ENCODE measurements at places on chromosomes 12 and 14.

DNA sequence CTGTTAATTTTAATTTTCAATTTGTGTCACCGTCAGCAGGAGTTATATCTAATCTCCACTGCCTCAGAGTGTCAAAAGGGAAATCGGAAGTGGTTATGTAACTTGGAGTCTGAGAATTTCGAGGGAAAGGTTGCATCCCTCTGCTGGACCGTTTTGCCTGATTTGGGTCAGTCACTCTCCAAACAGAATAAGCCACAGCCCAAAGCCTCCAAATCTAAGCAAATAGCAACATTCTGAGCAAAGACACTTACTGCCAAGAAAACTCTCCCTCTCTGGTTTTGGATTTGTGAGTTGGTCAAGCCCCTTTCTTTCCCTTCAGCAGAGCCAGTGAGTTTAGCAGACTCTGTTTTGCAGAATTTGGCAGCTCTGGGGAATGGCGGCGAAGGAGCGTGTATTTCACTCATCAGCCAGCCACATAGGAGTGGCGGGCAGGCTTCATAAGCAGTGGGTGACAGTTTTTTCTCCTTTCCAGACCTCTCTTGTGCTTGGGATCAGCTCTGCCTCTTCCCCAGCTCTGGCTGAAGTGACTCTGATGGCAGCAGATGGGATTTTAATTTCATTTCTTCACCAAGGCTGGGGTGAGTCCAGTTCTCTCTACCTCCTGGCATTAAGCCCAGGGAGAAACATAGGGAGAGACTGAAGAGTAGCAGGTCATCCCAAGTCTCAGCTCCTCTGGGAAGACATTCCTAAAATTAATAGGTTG is 218.7 kb upstream of the NOS1 start:
- DNase-seq: no peak

DNA sequence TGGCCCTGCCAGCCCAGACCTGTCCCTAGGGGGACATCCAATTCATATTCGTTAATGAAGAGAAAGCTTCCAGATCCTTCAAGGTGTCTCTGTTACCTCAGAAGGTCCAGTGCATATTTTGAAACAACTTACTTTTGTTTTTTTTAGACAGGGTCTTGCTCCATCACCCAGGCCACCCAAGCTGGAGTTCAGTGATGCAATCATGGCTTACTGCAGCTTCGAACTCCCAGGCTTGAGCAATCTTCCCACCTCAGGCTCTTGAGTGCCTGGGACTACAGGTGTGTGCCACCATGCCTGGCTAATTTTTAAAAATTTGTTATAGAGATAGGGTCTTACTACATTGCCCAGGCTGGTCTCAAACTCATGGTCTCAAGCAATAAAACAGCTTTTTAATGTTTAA is 48.4 kb downstream of the B4GALNT3 start:
- no peak for DNase-seq

DNA sequence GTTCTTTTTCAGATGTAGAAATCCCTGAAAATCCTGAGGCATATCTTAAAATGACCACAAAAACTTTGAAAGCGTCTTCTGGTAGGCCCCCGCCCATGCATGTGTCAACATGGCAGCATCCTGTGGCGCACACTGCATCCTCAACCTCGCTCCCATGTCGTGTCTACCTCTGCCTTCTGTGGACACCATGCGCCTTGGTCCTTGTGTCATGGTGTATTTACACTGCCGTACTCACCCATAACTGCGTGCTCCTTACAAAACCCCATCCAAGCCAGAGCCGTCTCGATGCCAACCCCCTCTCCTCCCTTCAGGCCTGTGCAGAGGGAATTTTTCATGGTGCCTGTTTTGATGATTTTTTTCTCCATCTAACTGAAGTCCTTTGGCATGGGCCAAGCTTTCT is 78.9 kb downstream of the ESR2 start:
- DNase-seq: no peak

DNA sequence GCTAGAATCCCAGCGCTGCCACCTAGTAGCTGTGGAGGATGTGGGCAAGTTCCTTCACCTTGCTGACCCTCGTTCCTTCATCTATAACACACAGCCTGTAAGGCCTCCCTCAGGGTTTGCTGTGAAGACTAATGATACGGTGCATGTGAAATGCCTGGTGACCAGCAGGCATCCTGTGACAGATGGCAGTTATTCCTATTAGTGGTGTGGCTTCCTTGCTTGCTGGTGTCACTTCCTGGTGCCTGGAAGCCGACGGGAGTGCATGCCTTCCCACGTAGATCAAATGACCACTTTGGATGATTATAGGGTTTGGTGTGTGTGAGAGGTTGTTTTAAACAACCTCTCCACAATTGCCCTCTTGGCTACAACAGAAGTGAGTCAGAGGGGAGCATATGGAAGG is 894.9 kb downstream of the VRK1 start:
- DNase-seq: no peak

GRCh38 chr12:89307474-89308253 is 44.6 kb downstream of the DUSP6 start:
- DNase-seq: no peak

DNA sequence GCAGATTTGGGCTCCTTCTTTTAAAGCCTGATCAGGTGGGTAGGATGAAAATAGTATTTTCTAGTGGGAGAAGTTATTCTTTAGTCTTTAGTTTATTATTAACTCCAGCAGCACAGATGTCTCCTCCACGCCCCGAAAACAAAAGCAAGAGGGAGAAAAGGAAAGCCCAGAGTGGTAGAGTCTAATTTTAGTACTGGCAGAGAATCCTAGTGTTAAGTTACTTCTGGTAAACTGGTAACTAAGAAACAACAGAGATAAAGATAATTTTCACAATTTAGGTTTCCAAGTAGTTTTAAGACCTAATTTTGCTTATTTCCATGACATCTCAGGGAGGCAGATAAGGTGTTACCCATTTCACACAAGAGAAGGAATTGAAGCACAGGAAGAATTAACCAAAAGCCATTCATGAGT is 16.3 kb downstream of the ATP5MC2 start:
- no peak for DNase-seq

GRCh38 chr14:74956280-74957072 is 1.1 kb upstream of the PGF start:
- no peak for DNase-seq

- DNase-seq: no peak
Measured at GRCh38 chr12:27958675-27959074, 13.9 kb downstream of the PTHLH start.

GRCh38 chr12:51941011-51941581 is 10.4 kb upstream of the ACVR1B start:
- no peak for DNase-seq

- DNase-seq: no peak
Measured at GRCh38 chr12:113826805-113827538, 139.2 kb downstream of the RBM19 start.

DNA sequence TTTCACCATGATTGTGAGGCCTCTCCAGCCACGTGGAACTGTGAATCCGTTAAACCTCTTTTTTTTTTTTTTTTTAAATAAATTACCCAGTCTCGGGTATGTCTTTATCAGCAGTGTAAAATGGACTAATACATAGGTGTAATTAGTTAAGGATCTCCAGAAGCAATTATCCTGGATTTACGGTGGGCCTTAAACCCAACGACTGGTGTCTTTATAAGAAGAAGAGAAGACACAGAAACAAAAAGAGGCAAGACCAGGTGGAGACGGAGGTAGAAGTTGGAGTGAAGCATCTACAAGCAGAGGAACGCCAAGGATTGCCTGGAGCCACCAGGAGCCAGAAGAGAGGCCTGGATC is 114.6 kb upstream of the MAP1LC3B2 start:
- DNase-seq: no peak

- no peak for DNase-seq
Measured at GRCh38 chr12:95337146-95337545, 119.5 kb downstream of the VEZT start.

- DNase-seq: no peak
Measured at GRCh38 chr12:104435765-104436164, 21.0 kb upstream of the CHST11 start.

DNA sequence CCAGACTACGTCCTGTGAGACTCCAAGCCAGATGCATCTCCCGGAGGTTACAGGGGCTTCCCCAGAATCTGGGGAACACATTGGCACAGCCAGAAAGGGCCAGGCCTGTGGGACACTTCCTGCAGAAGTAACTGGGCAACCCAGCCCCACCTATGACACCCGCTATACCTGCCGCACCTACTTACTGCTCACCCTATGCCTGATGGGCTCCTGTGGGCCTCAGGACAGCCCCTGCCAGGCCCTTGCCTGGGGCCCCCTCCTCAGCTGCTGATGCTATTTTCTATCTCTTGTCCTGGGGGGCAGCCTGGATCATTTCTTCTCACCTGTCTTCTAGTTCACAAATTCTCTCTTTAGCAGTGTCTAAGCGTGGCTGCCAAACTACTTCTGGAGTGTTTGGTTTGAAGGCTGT is 28.7 kb downstream of the JAG2 start:
- DNase-seq: no peak

- no peak for DNase-seq
Measured at GRCh38 chr12:89215196-89215595, 137.1 kb downstream of the DUSP6 start.

DNA sequence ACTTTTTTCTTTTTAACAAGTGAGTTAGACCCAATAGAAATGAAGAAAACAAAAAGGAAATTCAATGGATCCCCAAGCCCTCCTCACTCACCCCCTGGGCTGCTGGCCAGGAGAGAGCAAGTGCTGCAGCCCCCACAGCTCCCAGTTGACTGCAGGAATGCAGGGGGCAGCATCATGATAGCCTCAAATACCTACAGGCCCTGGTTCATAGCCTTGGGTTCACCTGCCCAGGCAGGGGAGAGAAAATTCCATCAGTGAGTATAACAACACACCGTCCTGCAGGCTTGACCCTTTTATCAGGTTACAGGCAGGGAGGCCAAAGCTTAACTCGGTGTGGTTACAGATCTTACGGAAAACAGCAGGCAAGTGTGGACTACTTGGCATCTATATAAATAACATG is 76.3 kb downstream of the PHLDA1 start:
- DNase-seq: no peak

GRCh38 chr12:66196806-66197205 is 7.8 kb downstream of the IRAK3 start:
- DNase-seq: no peak

DNA sequence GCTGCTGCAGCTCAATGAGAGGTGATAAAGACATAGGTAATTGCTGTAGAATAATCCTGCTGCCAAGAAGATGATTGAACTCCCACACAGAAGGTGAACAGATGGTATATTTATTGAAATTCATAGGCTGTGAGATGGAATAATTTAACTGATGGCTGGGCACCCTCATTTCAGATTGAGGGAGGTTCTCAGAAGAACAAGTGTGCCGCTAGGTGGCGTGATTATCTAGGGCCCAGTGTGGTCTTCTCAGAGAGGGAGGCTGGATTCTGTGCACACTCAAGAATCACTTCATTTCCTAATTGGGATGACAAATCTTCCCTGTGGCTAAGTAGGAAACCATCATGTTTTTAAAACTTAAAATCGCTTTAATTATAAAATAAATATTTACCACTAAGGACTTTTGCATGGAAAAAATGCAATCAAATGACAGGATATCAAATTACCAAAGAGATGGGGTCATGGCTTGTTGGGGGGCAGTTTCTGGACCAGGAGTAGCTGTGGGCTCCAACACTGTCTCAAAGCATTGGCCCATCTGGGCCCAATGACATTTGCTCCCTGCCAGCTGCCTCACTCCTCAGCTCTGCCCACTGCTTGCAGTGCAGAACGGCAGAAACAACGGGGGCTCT is 132.3 kb downstream of the SNAPC1 start:
- DNase-seq: peak; percentile 16

DNA sequence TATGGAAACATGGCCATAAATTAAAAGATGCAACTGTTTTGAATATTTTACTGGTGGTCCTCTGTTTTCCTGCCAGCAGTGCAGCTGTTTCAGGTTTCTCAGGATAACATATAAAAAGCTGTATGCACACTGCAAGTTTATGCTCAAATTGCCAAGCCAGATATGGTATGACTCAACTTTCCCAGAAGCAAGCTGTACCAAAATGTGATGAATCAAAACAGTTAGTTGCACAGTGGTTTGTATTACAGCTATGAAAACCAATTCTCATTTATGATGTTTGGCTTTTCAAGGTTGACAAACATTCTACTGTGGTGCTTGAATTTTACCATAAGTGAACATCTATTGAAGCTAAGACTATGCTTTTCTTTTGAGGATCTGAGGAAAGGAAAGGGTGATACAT is 15.5 kb downstream of the TRMT5 start:
- DNase-seq: no peak

- DNase-seq: no peak
Measured at GRCh38 chr12:113425960-113426453, 3.8 kb downstream of the SDSL start.

DNA sequence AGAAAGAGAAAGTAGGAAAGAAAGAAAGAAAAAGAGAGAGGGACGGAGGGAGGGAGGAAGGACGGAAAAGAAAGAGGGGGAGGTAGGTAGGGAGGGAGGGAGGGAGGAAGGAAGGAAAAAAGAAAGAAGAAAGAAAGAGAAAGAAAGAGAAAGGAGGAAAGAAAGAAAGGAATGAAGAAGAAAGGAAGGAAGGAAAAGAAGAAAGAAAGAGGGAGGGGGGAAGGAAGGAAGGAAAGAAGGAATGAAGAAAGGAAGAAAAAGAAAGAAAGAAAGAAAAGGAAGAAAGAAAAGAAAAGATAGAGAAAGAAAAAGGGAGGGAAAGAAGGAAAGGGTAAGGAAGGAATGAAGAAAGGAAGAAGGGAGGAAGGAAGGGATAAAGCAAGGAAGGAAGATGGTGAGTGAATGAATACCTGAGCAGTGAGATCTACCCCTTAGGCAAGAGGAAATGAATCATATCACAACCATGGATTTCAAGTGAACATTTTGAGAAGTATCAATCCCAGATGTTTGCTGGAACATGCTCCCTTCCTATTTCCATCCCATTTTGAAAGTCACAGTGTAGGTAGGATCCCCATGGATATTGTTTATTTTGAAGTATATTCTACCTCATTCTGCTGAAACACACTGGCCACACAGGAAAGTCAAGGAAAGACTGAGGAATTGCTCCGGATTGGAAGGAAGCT is 639.4 kb upstream of the TBX3 start:
- DNase-seq: no peak

GRCh38 chr14:55180434-55180833 is 11.0 kb downstream of the DLGAP5 start:
- DNase-seq: no peak

- no peak for DNase-seq
Measured at GRCh38 chr12:54616933-54617680, 17.6 kb downstream of the LACRT start.

- DNase-seq: no peak
Measured at GRCh38 chr12:132129007-132129406, 15.1 kb downstream of the DDX51 start.

DNA sequence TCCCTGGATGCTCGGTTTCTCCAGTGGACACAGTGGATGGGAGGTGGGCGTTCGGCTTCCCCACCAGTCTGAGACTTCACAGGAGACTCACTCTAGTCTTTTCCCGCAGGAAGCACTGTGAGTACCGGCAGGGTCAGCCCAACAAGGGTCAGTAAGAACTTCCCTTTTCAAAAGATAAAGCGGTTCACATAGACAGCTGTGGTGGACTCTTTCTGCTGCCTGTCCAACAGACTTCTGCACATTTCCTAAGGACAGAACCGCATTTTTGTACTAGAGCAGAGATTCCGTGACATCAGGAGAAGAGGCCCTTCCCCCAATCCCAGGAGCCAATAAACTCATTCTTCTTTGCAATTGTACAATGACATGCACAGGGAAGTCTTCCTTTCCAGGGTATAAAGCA is 10.4 kb downstream of the LTBR start:
- DNase-seq: no peak
